ENCODE measurements at places on chromosomes 4 and X. TPM values are rescaled to one million over a fixed set of nuclear protein-coding genes. Genes with fewer than 3 reads are reported as not detected.

CCSER1 gene
- total RNA-seq, result not detected

SOWAHB gene
- total RNA-seq, result 0.06 TPM

CTAG1B gene
- total RNA-seq, result not detected

MTHFD2L gene
- 6.5 TPM for total RNA-seq

IGFBP7 gene
- 331 TPM for total RNA-seq

PRKG2 gene
- total RNA-seq, result 1.1 TPM

DKK2 gene
- not detected for total RNA-seq
